ENCODE measurements at places on chromosomes 3 and 15.

- no peak for DNase-seq
Measured at GRCh38 chr15:25741256-25741580, 121.9 kb downstream of the ATP10A start.

- no peak for DNase-seq
Measured at GRCh38 chr3:66789580-66790237, 208.4 kb upstream of the KBTBD8 start.

DNA sequence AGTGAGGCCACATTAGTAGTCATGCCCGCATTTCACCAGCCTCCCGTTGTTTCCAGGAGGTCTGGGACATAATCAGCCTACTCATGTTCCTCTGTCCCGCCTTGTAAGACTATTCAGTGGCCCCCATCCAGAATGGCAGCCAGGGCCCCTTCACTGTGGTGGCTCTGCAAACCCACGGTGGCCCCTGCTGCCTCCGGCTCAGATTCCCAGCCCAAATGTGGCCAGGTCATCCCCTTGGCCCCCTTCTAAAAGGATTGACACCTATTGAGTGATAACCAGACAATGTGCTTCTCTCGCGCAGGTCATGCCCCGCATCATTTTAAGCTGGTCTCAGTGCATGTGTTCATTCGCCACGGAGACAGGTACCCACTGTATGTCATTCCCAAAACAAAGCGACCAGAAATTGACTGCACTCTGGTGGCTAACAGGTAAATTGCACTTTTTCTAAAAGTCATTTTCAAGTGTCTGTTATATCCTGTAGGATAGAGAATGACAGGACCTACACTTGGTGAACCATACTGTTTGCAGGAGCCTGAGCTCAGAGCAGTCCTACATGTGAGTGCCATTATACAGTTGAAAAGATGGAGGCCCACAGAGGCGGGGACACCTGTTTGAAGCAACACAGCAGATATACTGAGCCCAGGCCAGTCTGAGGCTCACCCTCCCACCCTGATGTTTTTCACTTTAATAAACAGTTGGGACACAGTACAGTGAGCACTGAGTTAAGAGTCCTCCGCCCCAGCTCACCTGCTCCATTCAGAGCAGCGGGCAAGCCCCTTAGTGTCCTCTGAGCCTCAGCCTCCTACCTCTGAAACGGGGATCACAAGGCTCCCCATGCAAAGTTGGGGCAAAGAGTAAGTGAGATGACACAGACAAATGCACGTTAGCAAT lies 47.7 kb downstream of the PXYLP1 start:
- no peak for DNase-seq

GRCh38 chr3:195078891-195079440 lies 192.0 kb downstream of the XXYLT1 start:
- no peak for DNase-seq

DNA sequence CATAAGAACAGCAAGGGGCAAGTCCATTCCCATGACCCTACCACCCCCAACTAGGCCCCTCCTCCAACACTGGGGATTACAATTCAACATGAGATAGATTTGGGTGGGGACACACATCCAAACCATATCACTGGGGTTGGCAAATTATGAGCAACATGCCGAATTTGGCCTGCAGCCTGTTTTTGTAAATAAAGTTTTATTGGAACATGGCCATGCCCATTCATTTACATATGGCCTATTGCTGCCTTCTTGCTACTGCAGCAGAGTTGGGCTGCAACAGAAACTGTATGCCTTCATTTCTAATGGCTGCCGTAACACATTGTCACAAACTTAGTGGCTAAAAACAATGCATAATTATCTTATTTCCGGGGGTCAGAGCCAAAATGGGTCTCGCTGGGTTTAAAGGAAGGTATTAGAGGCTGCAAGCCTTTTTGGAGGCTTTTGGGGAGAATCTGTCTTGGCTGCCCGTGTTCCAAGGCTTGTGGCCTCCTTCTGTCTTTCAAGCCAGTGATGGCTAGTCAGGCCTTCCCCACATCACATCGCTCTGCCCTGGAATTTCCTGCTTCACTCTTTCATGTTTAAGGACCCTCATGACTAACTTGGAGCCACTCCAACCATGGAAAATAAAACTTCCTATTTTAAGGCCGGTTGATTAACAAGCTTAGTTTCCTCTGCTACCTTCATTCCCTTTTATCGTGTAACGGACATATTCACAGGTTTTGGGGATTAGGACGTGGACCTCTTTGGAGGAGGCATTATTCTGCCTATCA lies 428.5 kb upstream of the PROK2 start:
- no peak for DNase-seq

- DNase-seq, result no peak
Measured at GRCh38 chr3:113649174-113649845, 47.1 kb downstream of the USF3 start.

GRCh38 chr3:58235970-58236369 lies 1.6 kb upstream of the ABHD6 start:
- DNase-seq, result no peak

DNA sequence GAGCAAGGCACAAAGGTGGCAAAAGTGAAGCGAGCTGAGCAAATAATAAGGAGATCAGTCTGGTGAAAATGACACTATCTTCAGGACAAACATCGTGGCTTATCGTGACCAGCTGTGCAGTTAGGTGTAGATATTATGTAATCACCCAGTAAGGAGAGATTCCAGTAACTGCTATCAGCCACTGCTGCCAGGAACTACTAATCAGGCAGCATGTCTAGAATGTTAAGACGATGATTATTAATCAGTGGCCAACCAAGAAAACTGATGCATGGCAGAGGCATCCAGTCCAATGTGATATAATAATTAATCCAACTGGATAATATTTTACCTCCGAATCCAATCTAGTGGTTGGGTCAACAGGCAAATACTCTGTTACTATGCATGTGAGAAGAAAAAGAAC lies 252.7 kb upstream of the ZPLD1 start:
- DNase-seq, result no peak

- no peak for DNase-seq
Measured at GRCh38 chr3:172669021-172669420, 41.8 kb downstream of the NCEH1 start.

DNA sequence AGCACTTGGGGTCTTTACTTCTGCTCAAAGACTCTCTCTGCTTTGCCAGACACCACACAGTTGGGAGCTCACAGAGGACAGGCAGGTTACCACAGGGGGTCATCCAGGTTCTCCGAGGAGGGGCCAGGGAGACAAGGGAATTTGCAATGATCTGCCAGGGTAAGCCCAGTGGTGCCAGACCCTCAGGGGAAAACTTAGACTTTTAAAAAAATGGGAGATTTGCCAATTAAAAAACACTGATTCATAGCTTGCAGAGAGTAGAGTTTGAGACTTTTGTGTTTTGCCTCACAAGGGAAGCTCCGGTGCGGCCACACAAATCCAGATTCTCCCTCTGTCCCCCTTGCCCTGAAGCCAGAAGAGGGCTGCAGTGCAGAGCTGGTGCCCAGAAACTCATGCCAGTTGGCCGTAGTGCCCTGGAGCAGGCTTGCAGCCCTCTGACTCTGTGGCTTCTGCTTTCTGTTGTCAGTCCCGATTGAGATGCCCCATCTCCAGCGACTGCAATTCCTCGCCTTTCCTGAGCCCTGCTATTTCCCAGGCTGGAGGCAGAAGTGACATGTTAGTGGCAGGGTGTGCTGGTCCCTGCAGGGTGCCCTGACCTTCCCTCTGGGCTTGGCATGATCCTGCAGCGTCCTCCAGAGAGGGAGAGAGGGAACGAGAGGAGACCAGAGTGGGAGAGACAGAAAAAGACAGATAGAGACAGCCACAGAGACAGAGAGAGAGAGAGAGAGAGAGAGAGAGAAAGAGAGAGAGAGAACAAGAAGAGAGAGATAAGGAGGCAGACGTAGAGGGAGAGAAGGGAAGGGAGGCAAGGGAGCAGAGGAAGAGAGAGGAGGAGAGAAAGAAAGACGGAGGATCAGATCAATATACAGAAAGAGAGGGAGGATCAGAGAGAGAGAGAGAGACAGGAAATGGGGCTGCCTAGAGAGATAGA lies 46.0 kb downstream of the RHCG start:
- DNase-seq, result no peak

- DNase-seq, result no peak
Measured at GRCh38 chr3:15610082-15610759, 8.7 kb downstream of the BTD start.

DNA sequence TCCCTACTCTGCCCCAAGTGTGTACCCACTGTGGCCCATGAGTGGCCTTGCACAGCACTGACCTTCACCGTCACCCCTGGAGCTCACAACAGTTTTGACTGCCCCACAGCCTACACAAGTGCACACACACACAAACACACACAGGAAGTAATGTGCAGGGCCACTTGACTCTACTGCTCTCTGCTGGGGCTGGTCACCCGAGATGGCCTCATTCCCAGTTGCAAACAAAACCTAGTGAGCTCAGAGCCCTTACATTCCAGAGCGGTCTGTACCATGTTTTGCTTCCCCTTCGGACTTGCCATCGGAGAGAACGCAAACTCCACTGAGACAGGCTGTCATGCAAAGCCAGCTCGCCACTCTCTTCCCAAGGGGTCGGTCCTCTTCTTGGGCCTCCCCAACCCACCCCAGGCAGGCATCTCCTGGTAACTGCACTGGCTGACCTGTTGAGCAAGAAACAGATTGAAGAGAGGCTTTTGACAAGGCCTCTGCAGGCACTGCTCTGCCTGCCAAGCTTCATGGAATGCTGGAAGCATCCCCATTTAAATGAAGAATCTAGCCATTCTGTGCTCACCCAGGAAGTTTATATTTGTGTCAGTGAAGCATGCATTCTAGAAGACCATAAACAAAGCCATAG lies 232.0 kb upstream of the IGF1R start:
- DNase-seq, result no peak

GRCh38 chr15:77966540-77967234 lies 110.8 kb downstream of the TBC1D2B start:
- DNase-seq, result no peak

DNA sequence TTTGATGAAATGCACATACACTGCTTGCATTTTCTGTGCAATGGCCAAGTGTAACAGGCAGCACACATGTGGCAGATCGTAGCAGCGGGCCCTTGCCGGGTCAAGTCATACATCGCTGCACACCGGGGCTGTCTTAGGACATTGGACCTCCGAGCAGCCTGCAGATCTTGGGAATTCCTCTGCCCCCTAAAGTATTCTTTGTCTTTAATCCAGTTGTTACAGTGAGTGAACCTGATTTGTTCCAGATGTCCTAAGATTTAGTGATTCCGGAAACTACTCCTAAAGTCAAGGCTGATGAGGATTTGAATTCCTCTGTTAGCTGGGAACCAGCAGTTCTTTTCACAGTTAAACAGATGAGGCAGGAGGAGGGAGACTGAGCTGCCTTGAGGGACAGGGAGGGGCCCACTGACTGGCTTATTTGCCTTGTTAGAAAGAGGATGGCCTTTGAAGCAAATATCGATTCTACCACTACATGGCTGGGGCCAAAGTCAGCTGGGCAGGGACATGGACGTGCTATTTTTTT lies 190.7 kb upstream of the CTDSPL start:
- DNase-seq, result no peak

DNA sequence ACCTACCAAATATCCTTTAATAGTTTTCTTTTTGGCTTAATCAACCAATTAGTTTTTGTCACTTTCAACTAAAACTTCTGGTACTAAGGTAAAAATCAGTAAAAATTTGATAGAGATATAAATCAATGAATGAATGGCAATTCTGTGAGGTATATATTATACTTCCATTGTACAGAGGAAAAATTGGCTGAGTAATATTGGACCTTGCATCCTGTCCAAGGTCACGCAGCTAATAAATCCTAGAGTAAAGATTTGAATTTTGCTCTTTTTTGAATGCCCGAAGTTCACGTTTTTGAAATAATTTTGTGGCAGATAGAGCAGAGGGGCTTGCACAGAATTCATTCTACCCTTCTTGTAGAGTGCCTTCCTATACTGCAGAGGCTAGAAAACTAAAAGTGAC lies 81.1 kb upstream of the ZNF280D start:
- no peak for DNase-seq

DNA sequence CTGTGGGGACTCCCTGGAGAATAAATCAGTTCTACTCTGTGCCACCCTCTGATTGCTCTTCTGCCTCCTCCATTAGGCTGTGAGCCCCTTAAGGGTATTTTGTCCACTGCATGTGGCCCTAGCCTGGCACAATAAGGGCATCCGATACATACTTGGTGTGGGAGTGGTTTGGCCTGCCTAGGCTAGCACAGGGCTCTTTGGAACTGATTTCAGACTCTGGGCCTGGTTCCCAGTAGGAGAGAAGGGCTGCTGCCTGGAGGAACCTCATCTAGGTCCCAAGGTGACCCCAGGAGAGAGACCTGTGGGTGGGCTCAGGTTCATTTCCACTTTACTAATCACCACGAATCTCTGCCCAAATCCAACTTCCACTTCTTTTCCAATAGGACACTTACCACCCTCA lies 5.3 kb upstream of the CTDSPL start:
- no peak for DNase-seq

- no peak for DNase-seq
Measured at GRCh38 chr15:26615188-26615926, 157.5 kb downstream of the GABRB3 start.

GRCh38 chr3:48466386-48467109 lies 20.0 kb downstream of the ATRIP start:
- DNase-seq, result no peak

GRCh38 chr3:115151921-115152320 lies 4.8 kb upstream of the ZBTB20 start:
- DNase-seq, result no peak

DNA sequence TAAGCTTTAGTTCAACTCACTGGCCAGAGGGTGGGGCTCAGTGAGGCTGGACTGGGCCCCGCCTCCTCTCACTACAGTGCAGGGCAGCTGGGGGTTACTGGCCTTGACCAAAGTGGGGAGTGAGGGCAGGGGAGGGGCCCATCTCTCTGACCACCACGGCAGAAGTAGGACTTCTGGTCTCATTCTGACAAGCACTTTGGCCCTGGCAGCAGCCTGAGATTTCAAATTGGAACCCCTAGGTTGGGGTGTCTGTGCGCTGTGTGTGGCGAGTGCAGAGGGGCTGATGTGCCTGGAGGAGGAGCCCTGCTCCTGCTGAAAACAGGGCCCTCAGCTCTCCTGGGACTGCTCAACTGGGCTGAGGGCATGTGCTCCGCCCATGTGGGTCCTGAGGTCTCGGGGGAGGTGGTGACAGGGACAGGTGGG lies 60.3 kb upstream of the RPL32 start:
- DNase-seq, result no peak

DNA sequence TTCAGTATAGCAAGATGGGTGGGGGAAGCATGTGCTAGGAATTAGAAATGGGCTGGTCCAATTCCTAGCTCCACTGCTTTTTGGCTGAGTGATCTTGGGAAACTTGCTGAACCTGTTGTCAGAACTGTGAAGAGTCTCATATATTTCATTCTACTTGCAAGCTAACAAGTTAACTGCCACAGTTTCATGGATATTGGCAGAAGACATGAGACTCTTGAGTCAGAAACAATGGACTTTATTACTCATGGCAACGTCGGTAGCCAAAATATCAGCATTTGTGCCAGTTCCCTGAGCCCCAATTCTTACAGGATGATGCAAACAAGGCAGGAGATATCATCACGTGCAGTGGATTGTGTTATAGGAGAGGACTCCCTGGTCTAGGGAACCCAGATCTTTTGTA lies 26.6 kb upstream of the PLAAT1 start:
- no peak for DNase-seq

All from activated CD4-positive, CD25-positive, alpha-beta regulatory T cell (primary cell).